Right lung (tissue), 10 donors: ENCODE measurements at places on chromosomes 3 and 15. TPM values are rescaled to one million over a fixed set of nuclear protein-coding genes. Genes with fewer than 3 reads are reported as not detected.

The CFAP100 gene
- polyA plus RNA-seq = 6.6 TPM

The SUSD5 gene
- polyA plus RNA-seq = 3.6 TPM

The CELSR3 gene
- 0.99 TPM for polyA plus RNA-seq

The GPR149 gene
- polyA plus RNA-seq = not detected

The ZBTB11 gene
- 20.0 TPM for polyA plus RNA-seq

The MUSTN1 gene
- polyA plus RNA-seq = 4.8 TPM

The ADGRG7 gene
- polyA plus RNA-seq = not detected

The CXCR6 gene
- 0.63 TPM for polyA plus RNA-seq

DNA sequence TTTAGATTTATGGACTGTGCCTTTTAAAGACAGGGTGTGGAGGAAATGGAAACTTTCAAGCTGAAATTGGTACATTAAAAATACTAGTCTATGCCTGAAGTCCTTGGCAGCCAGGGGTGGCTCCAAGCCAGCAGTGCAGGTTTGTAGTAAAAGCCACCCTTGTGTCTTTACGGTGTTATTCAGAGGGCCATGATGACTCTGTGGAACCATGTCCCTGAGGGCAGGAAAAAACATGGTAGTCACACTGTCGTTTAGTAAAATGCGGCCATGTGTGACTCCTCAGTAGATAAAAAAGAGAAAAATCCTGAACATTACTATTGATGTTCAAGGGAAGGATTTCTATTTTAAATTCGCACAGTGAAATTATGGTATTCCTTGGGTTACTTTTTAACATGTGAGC lies 2.7 kb downstream of the FAN1 start:
- no peak for DNase-seq

- no peak for DNase-seq
These were observed 9.3 kb downstream of the MSL2 start for GRCh38 chr3:136186846-136187245.

DNA sequence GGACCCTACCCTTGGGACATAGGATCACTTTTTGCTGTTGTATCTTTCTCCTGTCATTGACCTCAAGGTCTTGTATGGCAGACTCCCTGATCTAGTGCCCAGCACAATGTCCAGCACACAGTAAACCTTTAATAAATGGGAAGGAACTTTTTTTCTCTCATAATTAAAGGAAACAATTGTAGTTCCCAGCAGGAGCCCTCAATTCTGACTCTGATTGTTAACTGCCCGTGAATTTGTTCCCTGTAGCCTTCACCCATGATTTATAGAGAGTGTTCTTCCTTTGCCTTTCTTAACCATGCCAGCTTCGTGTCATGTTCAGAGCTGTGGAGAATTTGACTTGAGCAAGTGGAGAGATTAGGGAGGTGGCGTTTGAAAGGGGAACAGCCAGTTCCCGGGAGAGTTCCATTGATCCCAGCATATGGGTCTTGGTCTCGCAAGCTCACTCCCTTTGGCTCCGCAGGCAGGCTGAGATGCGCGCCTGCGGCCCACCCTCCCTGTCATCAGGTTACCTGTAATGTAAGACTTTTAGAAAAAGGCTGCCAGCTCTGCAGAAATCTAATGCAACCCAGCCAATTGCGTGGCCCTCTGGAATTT lies 182.6 kb downstream of the TP63 start:
- DNase-seq = no peak

GRCh38 chr3:157130467-157131251 lies 29.3 kb downstream of the CCNL1 start:
- no peak for DNase-seq

- DNase-seq = no peak
These were observed 148.1 kb downstream of the WDR72 start for GRCh38 chr15:53611145-53611920.

- DNase-seq = no peak
These were observed 31.2 kb upstream of the RARRES1 start for GRCh38 chr3:158763421-158763820.

DNA sequence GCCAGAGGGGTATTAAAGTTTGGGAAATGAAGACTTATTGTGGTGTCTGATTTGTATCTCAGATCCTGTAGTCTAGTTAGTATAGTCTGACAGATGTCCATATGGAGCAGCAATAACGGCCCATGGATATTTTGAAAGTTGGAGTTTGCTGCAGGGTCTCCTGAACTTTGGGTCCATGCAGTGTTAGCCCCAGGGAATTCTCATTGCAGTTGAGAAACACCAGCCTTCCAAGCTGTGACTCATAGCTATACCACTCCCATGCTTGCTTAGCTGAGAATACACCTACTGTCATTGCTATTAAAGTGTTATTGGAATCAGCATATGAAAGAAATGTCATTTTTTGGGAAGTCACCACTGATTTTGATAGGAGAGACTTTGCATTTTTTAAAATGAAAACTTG lies 29.2 kb downstream of the TMOD2 start:
- no peak for DNase-seq

GRCh38 chr3:183195266-183195665 lies 32.7 kb upstream of the LAMP3 start:
- no peak for DNase-seq

GRCh38 chr3:96779810-96780209 lies 34.6 kb upstream of the EPHA6 start:
- DNase-seq = no peak

DNA sequence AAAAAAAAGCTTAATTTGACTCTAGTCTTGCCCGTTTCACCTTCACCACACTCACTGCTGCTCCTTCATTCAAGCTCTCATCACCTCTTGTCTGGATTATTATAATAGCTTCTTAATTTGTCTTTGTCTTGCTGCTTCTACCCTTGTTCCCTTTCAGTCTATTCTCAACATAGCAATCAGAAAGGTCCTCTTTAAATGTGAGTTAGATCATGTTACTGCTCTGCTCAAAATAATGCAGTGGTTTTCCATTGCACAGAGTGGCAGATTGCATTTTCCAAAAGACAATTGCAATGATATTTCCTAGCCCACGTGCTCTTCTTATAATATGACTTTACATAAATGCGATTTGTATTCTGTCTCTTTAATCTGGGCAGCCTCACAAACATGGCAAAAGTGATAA lies 174.6 kb downstream of the ALDH1A2 start:
- DNase-seq = no peak

DNA sequence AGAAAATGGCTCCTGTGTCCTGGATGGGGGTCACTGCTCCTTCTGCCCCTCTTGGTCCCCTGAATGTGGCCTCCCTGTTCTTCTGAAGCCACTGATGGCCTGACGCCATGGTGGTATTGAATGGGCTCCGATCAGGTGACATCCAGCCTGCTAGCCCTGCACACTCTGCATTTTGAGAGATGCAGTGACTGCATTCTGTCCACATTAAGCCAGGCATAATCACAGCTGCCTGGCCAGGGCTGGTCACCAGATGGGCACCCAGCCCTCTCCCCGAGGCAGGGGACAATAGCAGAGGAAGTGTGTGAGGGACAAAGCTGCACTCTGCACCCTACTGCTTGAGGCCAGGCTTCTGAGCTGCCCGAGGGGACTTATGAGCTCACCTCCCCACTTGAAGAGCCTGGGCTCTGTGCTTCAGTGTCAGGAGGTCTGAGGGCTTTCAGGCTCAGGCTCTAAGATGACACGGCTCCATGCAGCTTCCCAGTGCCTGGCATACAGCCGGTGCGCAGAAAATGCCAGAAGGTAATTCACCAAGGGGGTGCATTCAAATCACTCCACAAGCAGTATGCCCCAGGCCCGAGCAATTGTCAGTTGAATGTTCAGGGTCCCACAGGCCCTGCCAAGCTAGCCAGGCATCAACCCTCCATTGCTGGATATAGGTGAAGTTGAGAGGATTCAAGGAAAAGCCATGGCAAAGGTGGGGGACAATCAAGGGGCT lies 56.8 kb downstream of the WNT7A start:
- no peak for DNase-seq

DNA sequence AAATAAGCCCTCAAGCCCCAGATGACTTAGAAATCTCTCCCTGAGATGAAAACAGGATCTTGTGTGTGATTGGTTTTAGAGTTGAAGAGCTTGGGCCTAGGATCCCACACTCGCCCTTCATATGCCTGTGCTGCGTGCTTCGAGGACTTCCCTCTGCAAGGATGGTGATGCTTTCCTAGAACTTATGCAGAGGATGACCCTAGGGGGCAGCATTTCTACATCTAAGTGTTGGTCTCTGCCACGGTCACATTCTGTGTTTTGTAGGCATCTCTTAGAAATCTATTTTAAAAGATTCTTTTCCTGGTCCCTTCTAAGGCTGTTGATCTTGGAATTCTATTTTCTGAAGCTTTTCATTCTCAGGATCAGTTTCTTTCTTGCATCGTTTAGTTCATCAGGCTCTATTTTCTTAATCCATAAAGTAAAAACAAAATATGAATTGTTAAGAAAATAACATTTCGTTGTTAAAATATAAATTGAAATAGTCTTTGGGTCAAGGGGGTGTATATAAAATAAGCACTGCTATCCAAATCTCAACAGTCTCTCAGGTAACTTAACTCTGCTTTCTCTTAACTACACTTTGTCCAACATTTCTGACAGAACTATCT lies 45.7 kb downstream of the WDR76 start:
- peak; percentile 31 for DNase-seq

GRCh38 chr3:50369012-50369670 lies 9.8 kb upstream of the TMEM115 start:
- DNase-seq = no peak

DNA sequence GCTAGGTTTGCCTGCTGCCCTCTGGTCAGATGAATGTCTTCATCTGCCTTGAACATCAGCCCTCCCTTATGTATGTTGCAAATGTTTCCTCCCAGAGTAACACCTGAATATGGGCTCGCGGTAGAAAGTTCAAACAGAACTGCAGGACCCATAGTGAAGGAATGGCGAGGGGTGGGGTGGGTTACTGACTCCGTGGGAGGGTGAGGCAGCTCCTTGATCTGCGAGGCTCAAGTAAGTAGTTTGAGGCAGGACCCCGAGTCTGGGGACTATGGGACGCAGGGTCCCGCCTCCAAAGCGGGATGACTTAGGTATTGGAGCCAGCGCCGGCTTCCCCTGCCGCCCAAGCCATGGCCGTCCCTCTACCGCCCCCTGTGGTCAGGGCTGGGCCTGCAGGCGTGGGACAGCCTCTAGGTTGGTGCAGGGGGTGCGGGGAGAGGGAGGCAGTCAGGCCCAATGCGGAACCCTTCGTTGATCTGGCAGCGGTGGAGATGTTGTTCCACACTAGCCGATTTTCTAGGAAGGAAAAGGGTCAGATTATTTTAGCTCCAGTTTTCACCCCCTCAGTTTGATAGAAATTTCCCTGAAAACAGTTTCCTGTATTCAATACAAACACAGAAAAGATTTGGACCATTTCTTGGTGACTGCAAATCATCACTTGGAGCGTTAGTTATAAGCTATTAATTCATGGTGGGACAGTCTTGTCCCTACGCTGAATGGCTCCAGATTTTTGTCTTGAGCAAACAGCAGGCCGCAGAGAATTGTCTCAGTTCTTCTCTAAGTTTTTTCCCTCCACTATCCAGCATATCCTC lies 72.3 kb downstream of the CORO2B start:
- no peak for DNase-seq

DNA sequence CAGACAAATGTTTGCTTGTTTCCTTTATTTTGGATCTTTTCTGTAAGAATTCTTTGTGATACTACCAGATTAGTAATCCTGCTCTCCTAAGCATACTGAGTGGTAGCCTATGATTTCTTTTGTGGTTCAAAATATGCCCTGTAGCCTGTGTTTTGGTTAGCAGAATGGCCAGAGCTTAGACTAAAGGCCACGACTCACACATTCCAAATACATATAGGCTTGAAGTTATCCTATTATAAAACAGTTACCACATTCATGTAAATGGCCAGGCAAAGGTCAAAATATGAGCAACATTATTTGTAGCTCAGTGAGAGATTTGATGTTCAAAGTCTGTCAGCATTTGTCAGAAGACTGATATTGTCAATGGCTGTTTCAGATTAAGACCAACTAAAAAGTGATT lies 84.5 kb downstream of the MITF start:
- no peak for DNase-seq

DNA sequence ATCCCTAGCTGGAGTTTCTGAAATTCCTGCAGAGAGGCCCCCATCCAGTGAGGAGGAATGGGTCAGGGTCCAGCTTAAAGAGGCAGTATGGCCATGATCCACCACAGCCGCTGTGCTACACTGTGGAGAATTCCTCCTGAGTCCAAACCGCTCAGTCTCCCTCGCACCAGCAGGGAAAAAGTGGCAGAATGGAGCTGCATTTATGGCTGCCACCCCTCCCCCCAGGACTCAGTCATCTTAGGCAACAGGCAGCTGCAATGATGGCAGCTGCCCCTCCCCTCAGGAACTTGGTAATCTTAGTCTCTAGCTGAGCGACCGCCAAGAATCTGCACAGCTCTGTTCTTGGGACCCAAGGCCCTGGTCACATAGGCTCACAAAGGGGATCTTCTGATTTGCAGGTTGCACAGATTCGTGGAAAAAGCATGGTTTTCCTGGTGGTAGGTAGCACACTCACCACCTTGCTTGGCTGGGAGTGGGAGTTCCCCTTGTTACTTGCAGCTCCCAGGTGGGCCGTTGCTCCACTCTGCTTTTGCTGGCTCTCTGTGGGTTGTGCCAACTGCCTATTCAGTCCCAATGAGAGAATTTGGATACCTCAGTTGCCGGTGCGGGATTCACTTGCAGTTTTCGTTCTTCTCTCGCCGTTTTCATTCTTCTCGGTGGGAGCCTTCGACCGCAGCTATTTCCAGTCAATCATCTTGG lies 204.1 kb downstream of the STXBP5L start:
- DNase-seq = no peak

GRCh38 chr3:37097776-37098175 lies 76.6 kb downstream of the LRRFIP2 start:
- DNase-seq = no peak

DNA sequence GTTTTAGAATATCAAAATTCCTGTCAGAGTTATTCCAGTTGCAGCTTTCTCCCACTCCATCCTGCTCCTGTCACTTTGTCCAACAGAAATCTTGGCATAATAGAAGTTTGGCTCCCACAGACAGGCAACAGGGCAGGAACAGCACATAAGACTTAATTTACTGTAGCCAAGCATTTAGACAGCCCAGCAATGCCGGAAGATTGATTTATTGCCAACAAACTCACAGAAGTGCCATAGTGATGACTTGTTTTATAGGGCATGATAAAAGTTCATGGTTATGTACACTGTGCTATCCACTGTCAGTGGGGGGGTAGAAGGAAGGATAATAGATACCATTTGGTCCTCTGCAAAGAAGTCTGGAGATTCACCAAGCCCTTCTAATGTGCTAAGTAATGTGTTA lies 98.3 kb upstream of the CBLB start:
- no peak for DNase-seq

DNA sequence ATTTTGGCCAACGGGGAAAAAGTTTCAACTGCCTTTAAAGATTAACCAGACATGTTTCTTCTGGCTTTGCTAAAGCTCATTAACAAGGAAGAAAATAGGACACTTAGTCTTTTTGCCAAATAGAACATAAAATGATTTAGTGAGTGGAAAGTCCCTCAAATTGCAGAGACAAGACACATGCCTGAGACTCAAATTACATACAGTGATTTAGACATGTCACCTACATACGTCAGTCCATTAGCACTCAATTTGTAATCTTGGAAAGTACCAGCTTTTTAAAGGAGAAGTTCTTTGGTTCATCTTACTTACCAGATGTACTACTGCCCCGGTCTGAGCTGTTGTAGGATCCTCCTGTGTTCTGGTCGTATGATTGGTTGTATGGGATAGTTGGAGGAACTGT lies 1134.2 kb downstream of the ROBO1 start:
- DNase-seq = no peak
